Thoracic aorta (tissue), 2 donors: ENCODE measurements at places on chromosomes 2 and 18. TPM values are rescaled to one million over a fixed set of nuclear protein-coding genes. Genes with fewer than 3 reads are reported as not detected.

GRCh38 chr2:101630224-101630949 is 67.1 kb upstream of the MAP4K4 start:
- DNase-seq, result no peak

DNA sequence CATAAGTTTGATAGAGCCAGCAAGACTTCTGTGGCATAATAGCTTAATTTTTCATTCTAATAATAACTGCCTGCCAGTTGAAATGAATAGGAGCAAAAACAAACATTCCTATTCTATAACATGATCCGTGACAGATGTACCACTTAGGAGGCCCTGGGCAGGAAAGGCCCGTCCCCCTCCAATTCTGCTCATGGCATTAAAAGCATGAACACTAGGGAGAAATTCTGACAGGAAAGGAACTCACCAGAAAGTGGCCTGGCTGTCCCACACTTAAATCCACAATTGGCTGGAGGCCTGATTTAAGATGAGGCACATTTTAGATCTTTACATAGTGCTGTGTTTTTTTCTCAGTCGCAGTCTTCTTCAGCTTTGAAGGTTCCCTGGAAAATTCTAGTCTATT is 261.9 kb upstream of the ETAA1 start:
- no peak for DNase-seq

DNA sequence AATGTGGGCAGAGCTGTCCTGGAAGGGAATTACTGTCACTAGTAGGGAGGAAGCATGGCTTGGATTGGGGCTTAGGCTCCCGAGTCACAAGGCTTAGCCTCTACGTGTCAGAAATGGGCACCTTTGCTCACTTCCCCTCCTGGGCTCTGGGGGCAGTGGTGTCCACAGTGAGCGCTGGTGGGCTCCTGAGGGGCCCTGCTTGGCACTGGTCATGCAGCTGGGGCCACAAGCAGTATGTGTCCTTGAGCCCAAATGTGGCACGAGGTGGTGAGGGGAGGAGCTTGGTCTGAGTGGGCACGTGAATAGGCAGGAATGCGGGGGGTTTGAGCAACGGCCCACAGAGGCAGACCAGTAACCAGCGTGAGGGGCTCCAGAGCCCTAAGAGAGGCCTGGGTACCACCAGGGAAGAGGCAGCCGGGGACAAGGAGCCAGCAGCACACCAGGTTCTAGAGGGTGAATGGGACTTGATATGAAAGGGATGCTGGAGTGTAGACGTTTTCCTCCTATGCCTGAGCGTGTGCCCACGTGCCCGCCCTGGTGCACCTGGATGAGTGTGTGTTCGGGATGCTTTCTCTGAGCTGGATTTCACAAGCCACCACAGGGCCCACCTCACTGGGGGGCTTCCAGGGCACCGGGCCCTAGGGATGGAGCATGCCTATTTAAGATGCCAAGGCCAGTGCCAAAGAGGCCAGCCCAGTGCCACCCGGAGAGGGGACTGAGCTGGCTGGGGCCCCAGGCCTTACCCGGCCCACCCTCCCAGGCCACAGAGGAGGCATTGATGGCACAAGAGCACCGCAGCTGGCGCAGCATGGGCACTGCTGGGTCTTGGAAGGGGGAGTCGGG is 22.8 kb upstream of the PTMA start:
- no peak for DNase-seq

DNA sequence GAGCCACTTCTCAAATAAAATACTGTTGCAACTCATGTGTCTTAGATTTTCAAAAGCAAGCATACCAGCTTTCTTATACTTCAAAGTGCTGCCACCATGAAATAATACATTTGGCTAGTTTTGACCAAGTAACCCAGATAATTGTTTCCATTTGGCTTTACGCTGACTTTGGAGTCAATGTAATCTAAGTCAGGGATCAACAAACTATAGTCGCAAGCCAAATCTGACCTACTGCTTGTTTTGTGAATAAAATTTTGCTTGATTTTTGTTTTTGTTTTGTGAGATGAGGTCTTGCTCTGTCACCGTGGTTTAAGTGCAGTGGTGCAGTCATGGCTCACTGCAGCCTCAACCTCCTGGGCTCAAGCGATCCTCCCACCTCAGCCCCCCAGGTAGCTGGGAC is 65.0 kb downstream of the OXER1 start:
- DNase-seq, result no peak

GRCh38 chr2:113796592-113797175 is 40.2 kb upstream of the SLC35F5 start:
- DNase-seq, result no peak

DNA sequence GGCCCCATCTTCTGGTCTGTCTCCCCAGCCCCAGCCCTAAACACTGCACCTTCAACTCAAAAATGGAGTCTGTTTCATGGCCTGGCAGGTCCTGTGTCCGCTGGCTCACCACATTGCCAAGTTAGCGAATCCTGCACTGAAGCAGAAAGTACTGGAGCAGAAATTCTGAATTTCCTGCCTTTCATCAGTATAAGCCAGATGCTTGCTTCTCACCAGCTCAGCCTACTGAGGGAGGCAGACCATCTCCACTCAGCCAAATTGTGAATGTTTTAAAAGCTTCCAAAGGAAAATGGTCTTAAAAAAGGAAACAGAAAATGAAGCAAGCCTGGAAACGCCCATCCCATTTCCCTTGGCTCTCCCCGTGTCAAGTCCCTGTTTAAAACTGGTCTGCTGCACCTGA is 157.8 kb downstream of the C1D start:
- DNase-seq, result no peak

DNA sequence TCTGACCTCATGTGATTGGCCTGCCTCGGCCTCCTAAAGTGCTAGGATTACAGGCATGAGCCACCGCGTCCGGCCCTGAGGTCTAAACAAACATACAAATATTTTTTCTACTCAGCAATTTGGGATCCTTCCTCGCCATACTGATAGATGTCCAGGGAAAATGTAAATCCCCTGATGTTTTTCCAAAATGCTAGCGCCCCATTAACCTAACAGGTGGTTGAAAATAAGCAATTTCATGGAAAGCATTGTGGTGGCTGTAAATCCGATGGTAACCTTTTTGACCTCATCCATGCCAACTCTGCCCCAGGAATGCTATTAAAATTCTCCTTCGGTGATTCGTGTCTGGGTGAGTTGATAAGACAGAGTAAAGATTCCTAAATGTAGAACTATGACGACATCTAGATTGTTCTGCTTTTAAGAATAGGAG is 19.3 kb downstream of the GEMIN6 start:
- no peak for DNase-seq

GRCh38 chr2:143685421-143686078 is 556.3 kb downstream of the ARHGAP15 start:
- DNase-seq, result no peak

- no peak for DNase-seq
Observed at GRCh38 chr2:69567909-69568300, 75.6 kb downstream of the AAK1 start.

DNA sequence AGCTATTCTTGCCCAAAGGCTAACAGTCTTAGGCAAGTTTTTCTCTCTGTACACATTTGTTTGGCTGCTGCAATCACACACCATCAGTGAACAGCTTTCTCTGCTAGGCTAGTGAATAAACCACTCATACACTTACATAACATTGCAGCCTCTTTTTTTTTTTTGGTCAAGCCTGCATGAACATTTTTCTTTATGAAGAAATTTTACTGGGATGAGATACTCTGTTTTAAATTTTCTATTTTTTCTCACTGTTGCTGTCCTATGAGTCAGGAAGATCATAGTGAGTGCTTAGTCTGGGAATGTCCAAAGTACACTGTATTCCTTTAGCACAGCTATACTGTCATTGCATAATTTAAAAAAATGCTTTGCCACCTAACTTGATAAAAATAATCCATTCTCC is 58.5 kb downstream of the ROCK1 start:
- DNase-seq, result no peak

GRCh38 chr2:11509657-11510360 is 24.0 kb upstream of the GREB1 start:
- no peak for DNase-seq

GRCh38 chr2:150586858-150587257 is 99.4 kb upstream of the RND3 start:
- DNase-seq, result no peak

GRCh38 chr2:102315921-102316320 is 4.6 kb downstream of the IL1RL1 start:
- no peak for DNase-seq

DNA sequence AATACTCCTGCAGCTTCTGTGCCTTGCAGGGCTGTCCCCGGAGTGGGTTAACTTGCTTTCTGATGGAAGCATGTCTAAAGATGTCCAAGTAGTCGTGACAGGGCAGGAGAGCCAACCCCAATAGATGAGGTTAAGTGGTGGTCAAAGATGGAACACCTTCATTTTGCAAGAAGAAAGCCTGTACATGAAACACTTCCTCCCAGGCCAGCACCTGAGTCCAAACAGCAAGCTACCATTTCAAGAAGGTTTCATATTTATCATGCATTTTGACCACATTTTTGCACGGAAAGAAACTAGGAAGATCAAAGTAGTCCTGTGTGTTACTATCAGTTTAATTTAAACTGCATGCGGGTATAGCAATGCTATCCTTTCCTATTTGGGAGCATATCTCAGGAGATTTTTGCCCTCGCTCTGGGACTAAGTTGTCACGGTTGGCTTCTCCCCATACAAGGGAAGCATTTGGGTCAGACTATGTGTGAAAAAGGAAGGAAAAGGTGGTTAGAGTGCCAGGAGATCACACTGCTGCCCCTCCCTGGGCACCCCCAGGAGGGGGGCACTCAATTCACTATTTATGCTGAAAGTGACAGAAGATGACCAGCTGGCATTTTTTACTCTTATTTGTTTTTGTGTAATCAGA is 187.6 kb downstream of the ZNF521 start:
- DNase-seq, result no peak

DNA sequence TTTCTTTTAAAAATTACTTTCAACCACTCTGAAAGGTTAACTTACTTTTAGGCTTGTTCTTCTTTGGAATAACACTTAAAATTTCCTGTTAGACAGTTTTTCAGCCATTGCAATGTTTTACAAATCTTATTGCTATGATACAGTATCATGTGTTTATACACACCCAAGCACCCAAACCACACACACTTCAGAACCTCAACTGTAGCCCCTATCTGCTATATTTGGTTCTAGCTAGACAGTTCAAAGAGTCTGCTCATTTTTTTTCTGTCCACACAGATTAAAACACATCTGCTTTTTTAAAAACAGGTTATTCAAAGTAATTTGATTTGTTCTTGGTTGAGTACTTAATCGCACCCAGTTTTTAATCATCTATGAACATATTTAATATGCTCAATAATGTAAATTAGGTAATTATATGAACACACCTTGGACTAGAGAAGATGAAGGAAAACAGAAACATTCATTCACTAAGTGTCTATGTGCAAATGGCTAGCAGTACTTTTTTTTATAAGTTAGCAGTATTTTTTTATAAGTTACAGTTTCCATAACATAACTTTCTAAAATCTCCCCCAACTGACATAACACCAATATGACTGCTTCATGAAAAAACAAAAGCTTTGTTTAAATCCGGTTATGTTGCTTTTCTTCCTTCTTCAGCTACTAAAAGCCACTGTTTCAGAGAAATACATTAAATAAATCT is 17.6 kb downstream of the FBXO11 start:
- no peak for DNase-seq

DNA sequence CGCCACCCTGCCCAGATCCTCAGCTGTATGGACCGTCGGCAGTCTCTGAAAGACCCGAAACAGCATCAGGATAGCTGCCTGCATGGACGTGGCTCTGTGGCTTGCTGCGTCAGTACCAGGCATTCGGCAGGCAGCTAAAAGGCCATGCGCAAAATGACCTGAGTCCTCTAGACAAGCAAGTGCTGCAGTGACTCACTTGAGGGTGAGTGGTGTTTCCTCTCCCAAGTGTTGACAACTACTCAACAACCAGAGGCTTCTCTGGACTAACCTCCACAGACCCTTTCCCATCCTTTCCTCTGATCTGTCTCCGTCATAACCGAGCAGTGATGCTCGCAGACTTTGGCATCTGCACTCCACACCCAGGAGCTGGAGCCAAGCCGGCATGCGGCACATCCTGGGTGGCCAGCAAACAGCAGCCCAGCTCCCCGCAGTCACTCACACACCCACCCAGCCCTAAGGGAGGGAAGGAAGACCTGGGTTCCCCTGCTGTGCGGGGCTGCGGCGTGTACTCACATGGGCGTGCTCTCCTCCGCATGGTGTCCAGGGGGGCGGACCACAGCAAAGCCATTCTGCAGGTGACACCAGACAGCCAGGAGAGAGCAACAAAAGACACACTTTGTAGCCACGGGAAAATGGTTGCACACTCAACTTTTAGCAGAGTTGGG is 239.3 kb downstream of the TWIST2 start:
- DNase-seq, result no peak

DNA sequence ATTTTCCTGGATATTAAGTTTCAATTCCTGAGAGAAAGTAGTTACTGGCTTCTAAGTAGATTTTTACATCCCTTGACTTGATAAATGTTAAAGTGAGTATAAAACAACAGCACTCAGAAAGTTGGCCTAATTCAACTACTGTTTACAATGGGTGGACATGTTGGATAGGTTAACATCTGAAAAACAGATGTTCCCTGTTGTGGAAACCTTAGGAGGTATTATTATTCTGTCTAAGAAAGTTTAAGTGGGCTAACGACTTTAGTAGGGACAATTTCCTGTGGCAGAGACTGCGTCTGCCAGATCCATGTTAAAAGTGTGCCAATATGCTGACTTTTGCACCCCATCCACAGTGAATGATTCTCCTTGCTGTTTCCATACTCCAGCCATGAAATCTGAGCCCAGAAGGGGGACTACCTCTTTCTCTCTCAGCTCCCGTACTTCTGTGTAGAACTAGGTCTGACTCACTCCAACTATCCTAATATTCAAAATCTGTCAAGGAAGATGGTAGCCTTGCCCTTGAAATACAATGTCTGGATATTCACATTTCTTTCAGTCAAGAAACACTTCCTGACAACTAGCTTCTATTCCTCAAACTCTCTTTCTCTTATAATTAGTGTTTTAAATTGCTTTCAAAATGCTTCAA is 327.5 kb upstream of the HNRNPA3 start:
- no peak for DNase-seq

- DNase-seq, result peak; percentile 41
Observed at GRCh38 chr18:22930089-22930713, 2.9 kb upstream of the RBBP8 start.

DNA sequence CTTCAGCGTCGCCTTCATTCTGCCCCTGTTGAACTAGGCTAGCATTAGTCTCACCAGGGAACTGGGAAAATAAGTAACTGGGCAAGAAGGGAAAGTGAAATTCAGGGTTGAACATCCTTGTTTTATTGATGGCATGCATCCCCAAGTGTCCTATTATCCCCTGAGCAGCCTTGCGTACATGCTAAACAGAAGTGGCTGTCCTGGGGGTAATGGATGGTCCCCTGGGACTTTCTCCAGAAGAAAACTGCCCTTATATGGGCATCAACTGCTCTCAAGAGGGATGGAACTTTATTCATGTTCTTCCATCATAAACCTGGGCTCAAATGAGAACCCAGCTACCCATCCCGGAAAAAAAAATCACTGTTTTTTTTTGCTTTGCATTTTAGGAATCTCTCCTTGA is 11.8 kb upstream of the SMIM21 start:
- DNase-seq, result no peak

FABP1 gene
- total RNA-seq, result not detected

NAT8 gene
- total RNA-seq, result not detected

ERBB4 gene
- total RNA-seq, result 15.7 TPM

ACSL3 gene
- total RNA-seq, result 79.0 TPM

CD226 gene
- total RNA-seq, result 0.68 TPM

RTKN gene
- total RNA-seq, result 23.2 TPM

SLC35G4 gene
- total RNA-seq, result not detected

KATNAL2 gene
- total RNA-seq, result 5.7 TPM

SH2D6 gene
- not detected for total RNA-seq
